ENCODE measurements at places on chromosomes 2 and 18.

- no peak for DNase-seq
These were observed 17.7 kb upstream of the CHRNA1 start for GRCh38 chr2:174781996-174782395.

DNA sequence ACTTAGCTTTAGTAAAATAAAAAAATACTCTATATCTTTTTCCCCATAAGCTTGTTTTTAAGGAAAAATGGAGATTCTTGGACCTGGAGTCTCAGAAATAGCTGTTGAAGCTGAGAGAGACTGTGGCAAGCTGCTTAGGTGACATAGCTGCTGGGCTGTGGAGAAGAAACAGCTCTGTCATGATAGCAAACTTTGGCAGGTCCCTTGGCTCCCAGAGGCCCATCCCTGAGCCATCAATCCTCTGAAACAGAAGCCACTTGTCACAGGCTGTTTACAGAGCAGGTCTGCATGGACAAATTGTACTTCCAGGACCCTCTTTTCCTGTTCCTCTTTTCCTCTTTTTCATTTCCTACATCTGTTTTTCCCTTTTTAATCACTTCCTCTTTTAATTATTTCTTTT, 1370.1 kb upstream of the CRIM1 start:
- DNase-seq: no peak

DNA sequence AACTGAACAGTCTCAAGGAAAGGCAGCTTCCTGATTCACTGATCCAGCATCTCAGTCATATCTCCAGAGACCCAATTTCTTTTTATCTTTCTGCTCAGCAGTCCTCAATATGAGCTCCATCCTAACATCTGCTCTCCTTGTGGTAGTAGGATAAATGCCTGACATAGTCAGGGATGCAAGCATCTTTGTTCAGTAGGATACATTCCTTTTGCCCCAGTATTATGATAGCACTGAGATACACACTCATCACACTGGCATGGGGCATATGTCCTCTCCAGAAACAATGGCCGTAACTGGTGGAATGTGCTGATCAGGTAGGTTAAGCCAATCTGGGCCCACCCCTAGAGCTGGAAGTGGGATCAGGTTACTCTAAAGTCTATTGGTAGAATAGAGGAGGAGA, 207.2 kb downstream of the ETAA1 start:
- no peak for DNase-seq

- DNase-seq: no peak
These were observed 230.9 kb upstream of the SLC14A2 start for GRCh38 chr18:45384137-45384961.

DNA sequence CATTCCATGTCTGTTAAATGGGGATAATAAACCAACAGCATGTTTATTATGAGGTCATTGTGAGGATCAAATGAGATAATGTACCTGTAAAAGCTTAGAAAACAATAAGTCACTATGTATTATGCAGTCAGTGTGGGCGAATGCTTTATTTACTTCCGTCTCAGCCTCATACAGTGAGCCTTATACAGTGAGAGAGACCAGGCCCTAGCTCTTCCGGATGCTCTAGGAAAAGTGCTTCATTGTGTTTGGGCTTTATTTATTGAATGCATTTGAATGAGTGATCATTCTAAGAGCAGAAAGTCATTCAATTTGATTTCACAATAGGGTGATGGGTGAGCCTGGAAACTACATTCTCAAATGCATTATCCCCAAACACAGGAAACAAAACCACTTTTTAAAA, 603.9 kb upstream of the FANCL start:
- DNase-seq: no peak

- no peak for DNase-seq
These were observed 49.0 kb upstream of the RAB6C start for GRCh38 chr2:129930451-129930850.

GRCh38 chr2:188746727-188747126, 227.4 kb upstream of the COL3A1 start:
- DNase-seq: no peak

DNA sequence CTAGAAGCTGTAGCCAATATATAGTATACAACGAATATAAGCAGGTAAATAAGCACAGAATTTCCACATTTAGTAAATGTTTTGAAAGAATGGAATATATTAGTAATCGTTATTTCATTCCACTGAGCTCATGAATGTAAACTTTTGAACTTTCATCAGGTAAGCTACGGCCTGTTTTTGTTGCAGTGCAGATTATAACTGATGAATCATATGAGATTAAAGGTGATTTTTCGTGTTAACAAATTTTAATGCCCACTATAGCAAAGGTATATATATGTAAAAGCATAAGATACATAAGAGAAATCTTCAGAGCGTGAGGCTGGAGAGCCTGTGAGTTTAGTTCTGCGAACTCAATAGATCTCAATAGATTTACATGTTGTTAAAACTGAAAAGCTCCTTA, 1.1 kb downstream of the SCYGR1 start:
- DNase-seq: no peak

GRCh38 chr2:134245340-134245984, 8.4 kb upstream of the MGAT5 start:
- DNase-seq: peak; percentile 60

DNA sequence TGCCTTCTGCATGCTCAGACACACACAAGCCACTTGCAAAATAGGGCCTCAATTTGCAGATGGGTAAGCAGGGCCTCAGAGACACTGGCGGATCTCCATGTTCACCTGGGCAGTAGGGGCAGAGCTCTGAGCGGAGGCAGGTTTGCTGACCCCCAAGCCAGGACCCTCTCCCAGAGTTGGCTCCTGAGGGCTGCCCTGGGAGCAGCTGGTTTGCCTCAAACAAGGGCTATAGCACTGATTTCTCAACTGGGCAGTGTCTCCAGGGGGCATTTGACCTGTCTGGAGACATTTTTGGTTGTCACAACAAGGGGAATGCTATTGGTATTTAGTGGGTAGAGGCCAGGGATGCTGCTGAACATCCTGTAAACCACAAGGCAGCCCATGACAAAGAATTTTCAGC, 11.6 kb downstream of the GLI2 start:
- no peak for DNase-seq

GRCh38 chr2:48754874-48755273, 650 bp downstream of the LHCGR start:
- no peak for DNase-seq

GRCh38 chr2:217151509-217152206, 291.8 kb upstream of the TNP1 start:
- no peak for DNase-seq

Measured in thoracic aorta (tissue), 2 donors.